ENCODE measurements at places on chromosomes 3 and 15.

DNA sequence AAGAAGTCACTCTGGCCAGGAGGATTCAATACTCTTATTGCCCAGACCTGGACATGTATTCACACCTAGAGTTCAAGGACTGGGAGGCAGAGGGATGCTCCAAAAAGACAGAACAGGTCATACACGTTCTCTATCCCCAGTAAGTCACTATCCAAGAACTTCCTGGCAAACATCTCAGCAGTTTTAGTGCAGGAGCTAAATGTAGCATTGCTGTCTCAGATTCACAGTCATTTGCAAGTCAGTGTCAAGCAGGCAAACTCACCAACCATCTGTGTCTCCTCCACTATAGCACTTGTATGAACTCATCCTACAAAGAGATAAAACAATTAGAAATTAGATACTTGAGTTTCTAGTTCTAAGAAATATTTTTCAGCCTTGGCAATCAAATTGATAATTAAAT, 38.4 kb downstream of the ABHD17C start:
- no peak for DNase-seq

DNA sequence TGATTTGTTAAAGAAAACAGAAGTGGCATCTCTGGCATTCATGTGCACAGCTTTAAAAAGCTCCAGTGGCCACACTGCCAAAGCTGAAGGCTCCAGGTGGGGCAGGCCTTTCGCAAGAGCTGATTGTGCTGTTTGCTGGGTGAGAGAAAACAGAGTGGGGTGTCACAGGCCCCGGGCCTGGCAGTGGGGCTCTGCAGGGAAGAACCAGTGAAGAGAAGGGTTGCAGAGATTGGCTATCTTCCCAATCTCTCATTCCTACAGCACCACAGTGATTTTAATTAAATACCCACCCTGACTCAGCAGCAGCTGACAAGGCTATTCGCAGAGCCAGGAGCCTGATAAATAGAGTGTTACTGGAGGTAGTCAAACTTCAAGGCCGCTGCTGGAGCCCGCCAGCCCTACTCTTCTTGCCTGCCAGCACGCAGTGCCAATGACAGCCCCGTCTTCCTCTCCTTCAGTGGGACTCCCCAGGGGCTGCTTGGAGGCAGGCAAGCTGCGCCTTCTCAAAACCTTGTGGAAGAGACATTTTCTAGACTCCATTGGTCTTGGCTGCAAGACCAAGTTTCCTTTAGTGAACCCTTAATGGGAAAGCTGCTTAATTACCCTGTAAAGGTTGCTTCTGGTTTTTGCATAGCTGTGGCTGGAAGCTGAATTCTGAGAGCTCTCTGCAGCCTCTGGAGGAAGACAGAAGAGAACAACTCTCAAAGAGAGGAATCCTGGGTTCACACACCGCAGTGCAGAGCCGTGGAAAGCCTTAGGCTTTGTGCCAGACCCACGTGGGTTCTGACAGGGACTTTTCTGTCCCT, 225.8 kb upstream of the SLCO3A1 start:
- no peak for DNase-seq

DNA sequence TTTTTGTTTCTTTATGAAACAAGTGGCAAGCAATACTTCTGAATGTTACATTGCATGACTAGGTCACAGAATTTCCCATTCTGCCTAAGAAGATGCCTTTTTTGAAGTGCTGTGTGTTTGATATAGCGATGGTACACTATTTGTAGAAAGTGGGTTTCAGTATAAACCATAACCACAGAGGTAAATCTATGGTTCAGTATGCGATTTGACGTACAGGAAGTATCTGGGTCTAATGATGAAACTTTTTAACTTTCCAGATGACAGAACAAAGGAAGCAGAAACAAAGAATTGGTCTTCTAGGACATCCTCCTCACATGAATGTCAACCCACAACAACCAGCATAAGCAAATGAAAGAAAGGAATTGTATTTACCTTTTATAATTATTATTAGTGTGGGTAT, 133.4 kb upstream of the BHLHE40 start:
- DNase-seq, result no peak

DNA sequence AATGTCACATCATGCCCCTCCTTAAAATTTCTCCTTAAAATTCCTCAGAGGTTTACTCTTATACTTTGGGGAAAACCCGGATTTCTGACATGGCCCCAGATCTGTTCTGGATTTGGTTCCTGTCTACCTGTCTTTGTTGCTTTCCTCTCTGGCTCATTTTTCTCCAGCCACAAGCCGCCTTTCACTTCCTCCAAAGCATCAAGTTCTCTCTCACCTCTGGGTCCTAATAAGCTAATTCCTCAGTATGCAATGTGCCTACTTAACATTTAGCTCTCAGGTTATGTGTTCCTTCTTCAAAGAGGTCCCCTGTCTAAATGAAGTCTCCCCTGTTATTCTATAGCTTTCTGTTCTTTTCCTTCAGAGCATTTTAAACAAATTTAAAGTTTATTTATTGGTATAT, 16.1 kb downstream of the HMG20A start:
- DNase-seq, result no peak

- no peak for DNase-seq
These were observed 795.4 kb upstream of the SEMA6D start for GRCh38 chr15:46921891-46922290.

DNA sequence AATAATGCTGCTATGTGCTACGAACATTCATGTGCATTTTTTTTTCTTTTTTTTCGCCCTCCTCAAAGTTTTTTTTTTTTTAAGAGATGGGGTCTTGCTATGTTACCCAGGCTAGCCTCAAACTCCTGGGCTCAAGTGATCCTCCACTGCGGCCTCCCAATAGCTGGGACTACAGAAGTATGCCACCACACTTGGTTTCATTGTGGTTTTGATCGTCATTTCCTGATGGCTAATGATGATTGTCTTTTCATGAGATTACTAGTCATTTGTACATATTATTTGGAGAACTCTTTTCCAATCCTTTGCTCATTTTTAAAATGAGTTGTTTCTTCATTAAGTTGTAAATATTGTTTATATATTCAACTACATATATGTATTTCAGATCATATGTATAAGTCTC, 48.8 kb downstream of the FBXO22 start:
- no peak for DNase-seq

DNA sequence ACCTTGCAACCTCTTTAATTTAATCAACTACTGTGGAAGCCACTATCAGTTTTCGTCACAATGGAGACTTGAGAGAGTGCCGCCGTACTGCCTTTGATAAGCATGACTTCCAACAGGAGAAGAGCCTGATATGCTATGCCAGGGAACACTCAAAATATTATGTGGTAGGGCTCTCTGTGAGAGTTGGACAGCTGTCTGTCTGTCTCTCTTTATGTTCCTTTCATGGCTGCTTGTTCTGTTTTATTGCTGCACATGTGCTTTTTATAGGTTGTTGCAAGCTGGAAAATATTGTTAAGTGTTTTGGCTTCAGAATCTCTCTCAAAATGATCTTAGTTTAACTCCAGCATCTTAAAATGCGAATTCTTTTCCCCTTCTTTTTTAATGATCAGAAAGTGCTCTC, 249.4 kb upstream of the RARB start:
- DNase-seq, result no peak

DNA sequence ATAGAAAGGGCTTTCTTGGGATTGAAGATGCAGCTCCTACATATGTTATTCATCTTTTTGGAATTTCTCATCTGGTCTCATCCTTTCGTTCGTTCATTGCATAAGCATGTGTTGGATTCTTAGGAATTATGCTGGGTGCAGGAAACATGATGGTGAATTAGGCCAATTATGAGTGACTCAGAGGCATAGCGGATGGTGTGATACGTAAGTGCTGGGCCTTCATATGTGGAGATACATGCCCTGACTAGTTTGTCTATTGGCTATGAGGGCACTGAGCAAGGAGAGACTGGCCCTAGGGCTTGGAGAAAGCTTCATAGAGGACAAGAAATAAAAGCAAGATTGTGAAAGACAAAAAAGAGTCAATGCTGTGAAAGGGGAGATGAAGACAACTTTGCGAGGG, 235.1 kb downstream of the MYRIP start:
- no peak for DNase-seq

- DNase-seq, result no peak
These were observed 11.7 kb upstream of the MRPS22 start for GRCh38 chr3:139332092-139332491.

DNA sequence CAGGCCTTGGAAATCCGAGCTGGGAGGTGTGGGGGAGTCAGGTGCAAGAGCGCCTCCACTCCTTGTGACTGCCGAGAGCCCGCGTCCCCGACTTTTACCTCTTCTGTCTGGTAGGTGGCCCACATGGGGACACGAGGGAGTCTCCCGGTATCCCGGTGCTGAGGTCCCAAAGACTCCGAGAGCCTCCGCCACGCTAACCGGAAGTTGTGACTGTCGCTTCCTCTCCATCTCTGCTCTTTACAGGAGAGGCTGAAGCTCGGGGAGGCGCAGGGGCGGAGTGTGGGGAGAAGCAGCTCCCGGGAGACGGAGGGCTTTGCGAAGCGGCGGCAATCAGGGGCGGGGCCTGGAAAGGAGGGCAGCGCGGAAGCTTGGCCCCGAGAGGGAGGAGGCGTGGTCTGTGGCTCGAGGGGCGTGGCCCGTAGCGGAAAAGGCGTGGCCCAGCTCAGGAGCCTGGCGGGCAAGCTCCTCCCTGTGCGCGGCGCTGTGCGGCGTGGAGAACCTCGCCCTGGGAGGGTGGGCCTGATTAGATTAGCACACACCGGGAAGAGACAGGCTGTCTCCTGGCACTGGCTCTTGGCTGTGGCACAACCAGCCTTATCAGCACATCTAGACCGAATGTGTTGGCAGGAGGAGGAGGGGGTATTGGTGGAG, 143.9 kb downstream of the GABRB3 start:
- DNase-seq, result no peak

GRCh38 chr15:83063551-83063950, 3.5 kb downstream of the BTBD1 start:
- DNase-seq, result no peak

DNA sequence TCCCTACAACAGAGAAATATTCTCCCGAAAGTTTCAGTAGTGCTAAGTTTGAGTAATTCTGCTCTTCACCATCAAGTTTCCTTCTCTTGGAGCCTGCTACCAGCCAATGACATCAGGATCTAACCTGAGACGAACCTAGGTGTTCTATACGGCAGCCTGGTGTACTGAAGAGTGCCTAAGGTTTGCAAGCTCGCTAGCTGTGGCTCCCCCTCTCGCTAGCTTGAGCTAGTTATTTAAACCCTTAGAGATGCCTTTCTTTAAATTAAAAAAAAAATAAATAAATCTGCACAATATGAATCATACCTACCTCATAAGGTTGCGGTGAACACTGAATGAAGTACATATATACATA, 1.4 kb upstream of the COL8A1 start:
- no peak for DNase-seq

DNA sequence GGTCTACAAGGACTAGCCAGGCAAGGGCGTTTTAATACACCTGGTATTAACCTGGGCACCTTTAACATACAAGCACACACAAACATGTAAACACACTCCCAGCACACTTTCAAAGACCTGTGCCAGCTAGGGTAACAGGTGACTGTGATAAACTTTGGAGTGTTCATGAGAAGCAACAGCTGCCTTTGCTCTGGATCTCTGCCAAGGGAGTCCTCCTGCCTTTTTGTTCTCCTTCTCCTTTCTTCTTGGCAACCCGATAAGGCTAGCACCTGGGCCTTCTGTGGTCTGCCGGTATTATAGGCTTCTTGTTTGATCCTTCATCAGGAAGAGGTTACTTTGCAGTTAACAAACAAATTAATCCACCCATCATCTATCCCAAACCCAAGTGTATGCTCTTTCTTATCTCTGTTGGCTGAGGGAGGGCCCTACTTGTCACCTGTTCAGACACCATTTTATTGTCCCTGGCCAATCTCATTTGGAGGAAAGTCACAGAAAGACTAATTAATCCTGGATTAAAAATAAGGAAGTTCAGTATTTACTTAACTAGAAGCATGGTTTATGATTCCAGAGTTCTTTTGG, at the start of gene RETNLB:
TSS of gene RETNLB (minus strand) at position 7 of the 579 bp plus-strand sequence. CDS start 225 bp downstream, outside the sequence.
- DNase-seq, result no peak

GRCh38 chr3:55406696-55407425, 80.2 kb downstream of the WNT5A start:
- no peak for DNase-seq

GRCh38 chr3:127254033-127254644, 33.7 kb downstream of the PRR20G start:
- no peak for DNase-seq

- no peak for DNase-seq
These were observed 445.9 kb upstream of the PROK2 start for GRCh38 chr3:72230774-72231379.

DNA sequence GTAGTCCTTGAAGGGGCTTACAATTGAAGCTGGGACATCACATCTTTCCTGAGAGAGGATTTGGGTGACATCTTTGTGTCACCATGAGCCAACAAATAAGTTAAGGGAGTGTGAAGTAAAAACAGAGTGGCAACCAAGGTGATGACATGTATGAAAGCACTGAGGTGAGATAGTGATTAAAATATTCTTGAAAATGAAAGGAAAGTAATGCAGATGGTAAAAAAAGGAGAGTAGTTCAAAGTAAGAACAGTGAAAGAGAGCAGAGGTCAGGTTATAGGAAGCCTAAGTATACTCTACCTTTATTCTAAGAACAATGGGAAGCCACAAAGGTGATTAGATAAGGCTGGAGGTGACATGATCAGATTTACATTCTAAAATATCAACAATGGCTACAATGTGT, 486.1 kb downstream of the DIPK2A start:
- DNase-seq, result no peak

GRCh38 chr15:83733691-83734090, 79.8 kb downstream of the ADAMTSL3 start:
- no peak for DNase-seq

- no peak for DNase-seq
These were observed 291.6 kb downstream of the IL20RB start for GRCh38 chr3:137249311-137249940.

DNA sequence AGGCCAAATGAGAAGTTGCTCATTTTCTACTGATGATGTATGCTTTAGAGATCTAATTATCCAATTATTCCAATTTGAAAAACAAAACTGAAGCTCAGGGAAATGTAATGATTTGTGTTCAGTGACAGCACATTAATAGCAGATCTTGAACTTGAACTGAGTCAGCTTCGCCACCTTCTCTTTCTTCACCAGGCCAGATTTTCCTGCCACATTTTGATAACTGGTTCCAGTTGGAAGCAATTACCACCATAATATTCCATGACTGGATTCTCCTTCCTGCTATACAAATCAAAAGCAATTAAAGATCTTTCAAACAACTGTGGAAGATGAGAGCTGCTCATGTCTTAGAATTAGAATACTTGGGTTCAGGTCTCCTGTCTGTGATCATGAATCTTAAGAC, 334.1 kb downstream of the RBMS3 start:
- no peak for DNase-seq

DNA sequence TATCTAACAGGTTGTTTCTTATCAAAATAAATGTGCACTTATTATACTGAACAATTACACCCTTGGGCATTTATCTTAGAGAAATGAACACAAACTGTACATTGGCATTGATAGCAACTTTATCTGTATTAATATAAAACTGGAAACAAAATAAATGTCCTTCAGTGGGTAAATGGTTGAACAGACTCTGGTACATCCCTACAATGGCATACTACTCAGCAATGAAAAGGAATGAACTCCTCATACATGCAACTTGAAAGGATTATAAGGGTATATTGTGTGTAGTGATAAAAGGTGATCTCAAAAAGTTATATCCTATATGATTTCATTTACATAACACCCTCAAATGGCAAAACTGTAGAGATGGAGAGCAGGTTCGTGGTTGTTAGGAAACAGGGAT, 23.7 kb upstream of the DLG1 start:
- DNase-seq, result no peak

Measured in activated gamma-delta T cell treated with anti-CD3 and anti-CD28 coated beads, Interleukin-2, amount 50 U/mL, for 16 hours (primary cell).